ENCODE measurements at places on chromosomes 16 and 17.
A peak's percentile ranks its signal among the peaks of the same experiment; 100 is the strongest.

DNA sequence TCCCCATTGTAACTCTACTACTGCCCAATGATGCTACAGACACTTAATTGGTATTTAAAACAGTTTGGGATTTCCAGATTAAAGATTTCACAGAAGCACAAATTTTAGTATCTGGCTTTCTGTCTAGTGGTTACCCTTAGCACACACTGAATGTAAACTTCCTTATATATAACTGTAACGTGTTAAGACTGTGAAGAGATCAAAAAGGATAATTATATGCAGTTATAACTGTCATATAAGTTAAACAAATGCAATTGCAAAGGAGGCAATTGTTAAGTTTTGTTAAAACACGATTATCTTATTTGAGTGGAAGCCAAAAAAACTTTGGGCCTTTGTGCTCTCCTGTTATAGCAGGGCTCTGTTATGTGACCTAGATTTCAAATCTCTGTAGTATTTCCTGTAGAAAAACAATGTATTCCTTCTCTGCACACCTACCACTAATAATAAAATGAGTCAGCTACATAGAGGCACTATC is 147.9 kb downstream of the STXBP4 start:
- DNase-seq, result no peak

DNA sequence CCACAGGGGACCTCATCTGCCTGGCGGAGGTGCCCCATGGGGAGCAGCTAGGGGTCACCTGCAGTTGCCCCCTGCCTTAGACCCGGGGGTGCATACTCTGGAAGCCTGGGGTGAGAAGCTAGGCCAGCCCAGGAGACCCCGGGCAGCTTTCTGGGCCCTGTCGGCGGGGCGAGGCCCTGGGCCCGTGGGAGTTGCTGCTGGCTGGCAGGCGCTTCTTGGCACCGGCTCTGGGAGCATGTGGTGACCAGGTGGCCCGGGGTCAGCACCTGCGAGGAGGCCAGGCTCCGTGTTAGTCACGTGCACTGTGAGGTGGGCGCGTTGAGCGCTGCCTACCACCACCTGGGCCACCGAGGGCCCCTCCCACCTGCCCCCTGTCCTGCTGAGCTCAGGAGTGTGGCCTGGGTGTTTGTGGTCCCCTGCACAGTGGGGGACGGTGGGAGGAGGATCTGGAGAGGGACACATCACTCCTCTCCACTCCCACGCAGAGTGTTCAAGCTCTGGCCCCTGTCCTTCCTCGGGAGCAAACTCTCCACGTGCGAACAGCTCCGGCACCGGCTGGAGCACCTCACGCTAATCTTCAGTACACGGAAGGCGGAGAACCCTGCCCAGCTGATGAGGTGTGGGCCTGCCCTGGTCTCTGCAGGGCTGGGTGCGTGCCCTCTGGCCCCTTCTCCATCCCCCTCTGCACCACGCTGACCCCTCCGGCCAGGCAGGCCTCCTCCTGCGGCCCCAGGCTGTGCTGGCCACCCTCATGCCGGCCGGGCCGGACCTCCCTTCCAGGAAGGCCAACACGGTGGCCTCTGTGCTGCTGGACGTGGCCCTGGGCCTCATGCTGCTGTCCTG is 5.8 kb downstream of the PIGQ start:
- no peak for DNase-seq

DNA sequence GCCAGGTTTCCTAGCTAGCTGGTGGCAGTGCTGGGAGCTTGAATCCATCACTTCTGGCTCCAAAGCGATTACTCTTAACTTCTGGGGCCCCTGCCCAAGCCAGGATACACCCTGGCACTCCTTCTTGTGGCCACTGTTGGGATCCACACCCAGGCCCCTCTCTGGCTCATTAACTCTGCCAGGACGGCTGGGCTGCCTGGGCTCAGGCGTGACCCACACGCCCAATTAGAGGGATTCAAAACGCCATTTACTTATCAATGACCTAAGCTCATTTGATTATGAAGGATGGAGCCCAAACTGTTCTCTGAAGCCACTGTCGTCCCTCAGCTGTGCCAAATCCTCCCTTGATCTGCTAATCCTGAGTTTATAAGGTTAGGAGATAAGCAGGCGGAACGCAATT is 79.7 kb upstream of the BRD7 start:
- no peak for DNase-seq

DNA sequence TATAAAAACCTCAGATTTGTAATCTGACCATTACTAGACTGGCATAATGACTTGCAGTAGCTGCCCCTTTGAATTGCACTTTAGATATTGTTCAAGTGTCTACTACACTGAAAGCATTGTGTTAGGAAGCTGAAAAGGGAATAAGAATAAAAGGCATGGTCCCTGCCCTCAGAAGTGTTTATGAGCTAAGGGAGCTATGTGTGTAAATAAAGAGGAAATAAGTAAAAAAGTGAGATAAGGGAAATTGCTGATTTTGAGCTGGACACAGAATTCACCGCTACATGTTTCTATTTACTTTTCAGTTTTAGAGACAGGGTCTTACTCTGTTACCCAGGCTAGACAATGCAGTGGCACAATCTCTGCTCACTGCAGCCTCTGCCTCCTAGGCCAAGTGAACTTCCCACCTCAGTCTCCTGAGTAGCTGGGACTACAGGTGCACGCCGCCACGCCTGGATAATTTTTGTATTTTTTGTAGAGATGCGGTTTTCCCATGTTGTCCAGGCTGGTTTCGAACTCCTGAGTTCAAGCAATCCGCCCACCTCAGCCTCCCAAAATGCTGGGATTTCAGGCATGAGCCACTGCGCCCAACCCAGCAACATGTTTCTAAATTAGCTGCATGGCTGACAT is 57.0 kb downstream of the GRB2 start:
- no peak for DNase-seq

DNA sequence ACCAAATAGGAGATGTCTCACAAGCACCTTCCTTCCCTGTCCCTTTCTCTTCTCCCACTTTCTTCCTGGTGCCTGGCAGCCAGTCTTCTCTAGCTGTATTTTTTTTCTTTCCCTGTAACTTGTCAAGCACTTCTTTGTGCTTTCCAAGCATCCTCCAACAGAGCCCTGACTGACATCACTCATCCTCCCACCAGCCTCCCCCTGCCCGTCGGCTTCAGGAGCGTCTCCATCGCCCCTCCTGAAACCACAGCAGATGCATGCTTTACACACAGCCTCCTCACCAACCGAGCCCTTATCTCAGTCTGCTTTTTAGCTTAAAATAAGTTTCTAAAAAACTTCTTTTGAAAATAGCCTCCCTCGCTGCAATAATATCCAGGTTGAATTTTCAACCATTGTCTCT is 268.7 kb upstream of the CDH5 start:
- no peak for DNase-seq

DNA sequence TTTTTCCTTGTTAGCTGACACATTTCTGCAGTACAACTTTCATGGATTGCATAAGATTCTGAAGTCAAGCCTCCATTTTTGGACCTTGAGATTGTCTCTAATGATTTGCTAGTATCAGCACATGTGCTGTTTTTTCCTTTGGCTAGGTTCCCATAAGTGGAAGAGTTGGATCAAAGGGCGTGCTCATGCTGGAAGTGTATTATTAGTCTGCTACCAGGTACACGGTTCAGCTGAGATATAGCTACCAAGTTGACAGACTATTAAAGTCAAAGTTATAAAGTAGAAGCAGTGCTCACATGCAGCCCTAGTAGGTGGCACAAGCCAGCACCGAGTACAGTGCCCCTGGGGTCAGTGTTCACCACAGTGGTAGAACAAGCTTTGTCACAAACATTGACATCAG is 3.2 kb downstream of the FAHD1 start:
- no peak for DNase-seq

- peak; percentile 77 for DNase-seq
These were observed at the start of gene SIAH1 for GRCh38 chr16:48385253-48386150. TSS of gene SIAH1 (minus strand) at chr16:48385413. CDS start at chr16:48362428, 22,985 bp downstream.

GRCh38 chr16:65770752-65771151 is 595.7 kb upstream of the CDH5 start:
- no peak for DNase-seq

GRCh38 chr17:16486373-16487250 is 5.4 kb downstream of the LRRC75A start:
- DNase-seq, result no peak

GRCh38 chr16:57753448-57754353 is 18.1 kb downstream of the KATNB1 start:
- no peak for DNase-seq

GRCh38 chr17:35892091-35893035 is 12.2 kb upstream of the CCL5 start:
- peak; percentile 32 for DNase-seq

DNA sequence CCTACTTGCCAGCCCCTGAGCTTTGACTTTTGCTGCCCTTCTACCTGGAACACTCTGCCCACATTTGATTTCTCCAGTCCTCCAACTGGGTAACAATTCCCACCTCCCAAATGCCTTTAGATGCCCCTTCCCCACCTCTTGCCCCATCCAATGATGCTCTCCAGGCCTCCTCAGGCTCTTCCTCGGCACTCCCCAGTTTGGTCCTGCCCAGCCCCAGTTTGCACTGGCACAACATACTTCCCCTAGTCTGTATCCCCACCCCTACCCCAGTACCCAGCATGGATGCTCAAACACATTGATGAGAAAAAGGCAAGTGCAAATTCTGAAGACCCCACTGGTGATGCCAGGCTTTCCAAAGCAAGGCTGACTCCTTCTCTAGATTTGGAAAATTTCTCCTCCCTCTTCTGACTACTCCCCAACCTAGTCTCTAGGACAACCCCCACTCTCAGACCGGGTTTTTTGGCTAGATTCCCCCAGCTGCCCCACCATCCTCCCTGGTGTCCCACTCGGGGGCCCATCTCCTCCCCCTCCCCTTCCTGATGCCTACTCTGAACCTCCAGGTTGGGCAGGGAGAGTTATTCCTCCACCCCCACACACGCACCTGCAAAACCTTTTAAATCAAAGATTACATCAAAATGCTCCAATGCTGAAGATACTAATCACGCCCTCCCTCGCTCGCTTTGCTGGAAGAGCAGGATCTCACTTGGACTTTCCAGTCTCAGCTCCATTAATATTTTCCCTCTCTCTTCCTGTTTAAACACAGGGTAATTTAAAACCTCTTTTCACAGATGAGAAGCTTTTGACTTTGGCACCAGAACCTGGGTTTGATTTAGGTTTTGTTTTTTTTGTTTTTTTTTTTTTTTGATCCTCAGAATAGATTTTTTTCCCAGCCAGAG is 94.9 kb downstream of the TMEM132E start:
- DNase-seq, result no peak

- no peak for DNase-seq
These were observed 16.6 kb downstream of the C16orf96 start for GRCh38 chr16:4572715-4573114.

DNA sequence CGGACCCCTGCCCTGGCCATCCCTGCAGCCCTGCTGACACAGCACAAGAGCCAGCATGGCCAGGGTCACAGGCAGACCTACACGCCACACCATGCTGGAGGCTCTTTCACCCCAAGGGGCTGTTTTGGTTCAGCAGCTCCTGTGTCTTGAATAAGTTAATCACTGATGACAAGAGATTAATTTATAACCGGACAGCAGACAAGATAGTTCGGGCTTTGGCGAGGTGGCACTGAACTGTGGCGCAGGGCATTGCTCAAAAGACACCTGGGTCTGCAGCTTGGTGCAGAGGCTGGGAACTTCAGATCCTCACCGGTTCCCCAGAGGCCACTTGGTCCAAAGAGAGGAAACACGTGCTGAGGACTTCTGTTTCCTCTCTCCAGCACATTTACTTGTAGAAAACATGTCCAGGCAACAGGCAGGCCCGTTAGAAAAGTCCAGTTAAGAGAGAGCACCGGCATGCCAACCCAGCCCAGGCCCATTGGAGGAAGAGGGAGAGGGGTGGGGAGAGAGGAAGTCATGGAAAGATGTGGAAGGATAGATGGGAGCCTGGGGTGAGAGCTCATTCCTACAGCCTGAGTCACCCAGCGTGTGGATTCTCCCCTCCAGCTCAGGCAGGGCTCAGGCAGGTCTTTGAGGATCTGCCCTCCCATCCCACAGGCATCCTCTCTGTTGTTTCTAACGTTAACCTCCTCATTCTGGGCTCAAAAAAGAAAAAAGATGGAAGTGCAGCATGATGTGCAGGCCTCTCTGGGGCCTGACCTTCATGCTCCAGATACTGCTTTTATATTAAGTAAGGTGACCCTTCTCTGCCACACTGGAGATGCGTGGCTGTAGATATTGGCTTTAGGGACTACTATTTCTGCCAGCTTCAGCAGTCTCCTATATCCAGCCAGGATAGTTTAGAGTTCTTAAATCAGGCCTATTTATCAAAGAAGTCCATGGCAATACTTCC is 80.0 kb upstream of the HNF1B start:
- no peak for DNase-seq

GRCh38 chr17:9987779-9988585 is 82.9 kb upstream of the RCVRN start:
- DNase-seq, result peak; percentile 1

- DNase-seq, result no peak
These were observed 287.1 kb downstream of the SOX9 start for GRCh38 chr17:72407931-72408330.

- DNase-seq, result no peak
These were observed 1.4 kb downstream of the GSE1 start for GRCh38 chr16:85614338-85615013.

- no peak for DNase-seq
These were observed 318.4 kb upstream of the MAF start for GRCh38 chr16:79918916-79919315.

DNA sequence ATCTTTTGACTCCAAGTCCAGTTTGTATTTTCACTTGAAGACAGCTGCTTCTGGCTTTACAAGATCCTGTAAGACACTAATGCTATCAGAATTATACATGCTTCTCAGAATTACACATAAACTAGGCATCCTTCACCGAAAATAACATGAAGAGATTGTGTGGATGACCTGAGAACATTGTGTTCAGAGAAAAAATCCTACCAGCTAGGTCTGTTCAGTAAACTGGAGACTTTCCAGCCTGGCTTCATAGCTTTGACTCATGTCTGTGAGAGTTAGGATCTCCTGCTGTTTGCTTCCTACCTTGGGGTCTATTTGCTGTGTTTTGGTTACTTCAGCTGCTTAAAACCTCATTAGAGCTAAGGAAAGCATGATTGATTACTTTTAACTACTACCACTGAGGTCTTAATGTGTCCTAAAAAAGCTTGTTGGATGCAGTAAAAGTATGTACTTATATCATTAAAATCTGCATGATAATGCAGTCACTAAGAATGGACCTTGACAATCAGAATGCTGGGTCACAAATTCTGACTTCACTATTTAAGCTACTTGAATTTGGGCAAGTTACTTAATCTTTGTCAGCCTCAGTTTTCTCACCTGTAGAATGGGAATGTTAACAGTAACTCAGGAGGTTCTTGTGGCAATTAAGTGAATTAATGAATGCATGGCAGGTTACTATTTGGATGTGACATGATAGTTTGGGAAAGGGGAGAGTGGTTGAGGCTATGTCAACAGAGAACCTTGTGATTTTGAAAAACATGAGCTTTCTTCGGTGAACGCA is 8.0 kb upstream of the MYH13 start:
- no peak for DNase-seq

- DNase-seq, result no peak
These were observed 82.1 kb upstream of the ELAC2 start for GRCh38 chr17:13099926-13100325.

- DNase-seq, result no peak
These were observed 58.8 kb upstream of the GRIN2A start for GRCh38 chr16:10240854-10241613.

DNA sequence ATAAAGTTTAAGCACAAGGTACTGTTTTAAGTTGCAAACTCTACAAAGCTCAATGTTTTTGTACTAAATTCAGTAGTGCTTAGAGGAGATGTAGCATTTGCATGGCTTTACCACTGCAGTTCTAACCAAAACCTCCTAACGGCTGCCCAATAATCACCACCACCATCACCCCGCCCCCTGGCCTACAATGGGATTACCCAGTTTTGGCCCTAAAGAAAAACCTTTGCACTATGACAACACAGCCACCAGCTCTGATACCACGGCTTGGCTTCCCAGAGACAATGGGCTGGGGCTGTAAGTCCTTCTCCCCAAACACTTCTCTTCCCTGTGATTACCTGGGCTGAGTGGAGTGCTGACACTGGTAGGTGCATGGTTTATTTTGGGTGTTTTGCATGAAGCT is 58.4 kb upstream of the MTMR4 start:
- DNase-seq, result no peak
